Sigmoid colon (tissue), 7 donors: ENCODE measurements at places on chromosomes 7 and 10.
A peak's percentile ranks its signal among the peaks of the same experiment; 100 is the strongest.

DNA sequence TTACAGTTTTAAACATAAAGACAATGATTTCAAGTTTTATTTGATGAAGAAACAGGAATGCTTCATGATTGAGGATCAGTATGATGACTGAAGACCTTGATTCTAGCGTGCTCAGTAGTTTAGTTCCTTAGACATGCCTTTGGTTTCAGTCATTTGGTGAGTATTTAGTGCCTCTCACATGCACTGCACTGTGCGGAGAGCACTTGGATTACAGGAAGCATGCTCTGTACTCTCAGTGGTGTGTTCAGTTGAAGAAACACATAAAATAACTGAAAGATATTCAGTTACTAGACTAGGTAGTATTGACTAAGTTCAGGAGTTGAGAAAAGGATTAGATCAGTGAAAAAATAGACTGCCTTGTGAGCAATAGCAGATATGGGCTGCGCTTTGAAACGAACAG is 25.5 kb downstream of the RBM17 start:
- DNase-seq = no peak

DNA sequence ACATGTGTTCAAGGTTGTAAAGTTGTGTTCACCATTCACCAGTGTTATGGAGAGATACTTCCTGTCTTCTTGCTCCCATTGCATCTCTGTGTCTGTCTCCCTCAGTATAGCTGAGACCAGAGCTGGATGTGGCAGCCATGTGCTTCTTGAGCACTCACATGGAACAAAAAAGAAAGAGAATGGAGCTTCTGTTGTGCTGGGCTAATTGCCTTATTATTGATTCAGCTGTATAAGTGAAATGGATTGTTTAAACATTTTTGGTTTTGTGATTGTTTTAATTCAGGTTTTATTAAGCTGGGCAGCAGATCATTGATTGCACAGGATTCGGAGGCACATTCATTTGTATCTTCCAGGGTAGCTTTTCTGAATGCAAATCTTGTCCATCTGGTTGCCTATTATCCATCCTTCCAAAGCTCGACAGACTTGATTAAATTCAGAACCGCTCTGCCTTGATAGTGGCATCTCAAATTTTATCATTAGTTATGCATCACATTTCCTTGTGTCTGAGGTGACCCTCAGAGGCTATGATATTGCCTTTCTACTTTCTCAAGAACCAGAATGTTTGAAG is 119.9 kb downstream of the CCNY start:
- DNase-seq = no peak

DNA sequence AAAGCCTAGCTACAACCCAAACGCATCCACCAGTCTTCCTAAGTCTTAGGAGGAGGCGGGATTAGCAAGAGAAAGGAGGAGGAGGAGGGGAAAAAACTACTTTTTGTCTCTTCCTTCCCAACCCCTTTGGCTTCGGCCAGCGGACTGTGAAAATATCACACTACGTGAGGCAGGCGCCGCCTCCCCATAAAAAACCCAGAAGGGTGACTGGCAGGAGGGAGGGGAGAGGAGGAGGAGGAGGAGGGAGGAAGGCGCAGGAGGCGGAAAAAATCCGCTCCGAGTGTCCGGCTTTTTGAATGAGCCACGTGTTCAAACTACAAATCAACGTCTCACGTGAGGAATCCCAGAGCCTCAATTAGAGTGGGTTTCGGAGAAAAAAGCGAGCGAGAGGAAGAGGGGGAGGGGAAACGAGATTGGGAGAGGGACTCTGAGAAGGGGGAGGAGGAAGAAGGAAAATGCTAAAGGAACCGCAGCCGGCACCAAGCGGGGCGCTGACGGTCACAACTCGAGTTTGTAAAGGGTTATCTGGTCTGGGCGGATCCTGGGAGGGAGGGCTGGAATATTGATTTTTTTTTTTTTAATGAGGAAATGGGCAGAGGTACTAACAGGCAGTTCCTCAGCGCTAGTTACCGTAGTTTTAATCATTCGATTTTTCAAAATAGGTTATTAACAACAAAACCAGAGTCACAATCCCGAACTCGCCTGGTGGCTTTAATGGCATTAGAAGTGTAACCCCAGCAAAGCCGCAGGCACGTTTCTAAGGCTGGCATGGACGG is at the start of gene IGF2BP3:
Gene IGF2BP3, minus strand, starts transcription at position 162 of the 776 bp plus-strand sequence. CDS start 381 bp downstream, outside the sequence.
- no peak for DNase-seq

GRCh38 chr10:117175901-117176534 is 21.3 kb upstream of the KCNK18 start:
- DNase-seq = peak; percentile 78

- DNase-seq = no peak
Measured at GRCh38 chr10:47087667-47088066, 176.4 kb downstream of the PTPN20 start.
